ENCODE measurements at places on chromosomes 16 and 17.

GRCh38 chr16:88881007-88881615, 14.7 kb upstream of the PABPN1L start:
- H3K27me3 ChIP-seq = no peaks in the 10 kb centered on the region
- H3K27ac ChIP-seq = no peak overlapping the region
- H3K4me1 ChIP-seq = peaks cover 2% of the 10 kb centered on the region
- H3K36me3 ChIP-seq = peaks cover 1% of the 10 kb centered on the region

- H3K4me1 ChIP-seq = peaks cover 38% of the 10 kb centered on the region
- peak within 1 kb of the TSS; percentile 95 for H3K4me3 ChIP-seq
These were observed at the start of gene SMARCD2 for GRCh38 chr17:63842540-63843386. Gene SMARCD2 (minus strand): TSS chr17:63842685. CDS start chr17:63842674, 11 bp downstream.

- peaks cover 22% of the 10 kb centered on the region for H3K36me3 ChIP-seq
- no peaks in the 10 kb centered on the region for H3K27me3 ChIP-seq
- H3K27ac ChIP-seq = no peak overlapping the region
- DNase-seq = no peak
- peaks cover 46% of the 10 kb centered on the region for H3K4me1 ChIP-seq
- H3K4me3 ChIP-seq = no peak overlapping the region
These were observed 30.8 kb downstream of the MPRIP start for GRCh38 chr17:17073030-17073564.

- no peak overlapping the region for H3K4me3 ChIP-seq
- peaks cover 36% of the 10 kb centered on the region for H3K36me3 ChIP-seq
- DNase-seq = no peak
- peaks cover 31% of the 10 kb centered on the region for H3K4me1 ChIP-seq
These were observed 41.7 kb downstream of the PGS1 start for GRCh38 chr17:78419970-78420815.

- H3K4me3 ChIP-seq = no peak overlapping the region
- H3K27ac ChIP-seq = no peak overlapping the region
- H3K4me1 ChIP-seq = no peaks in the 10 kb centered on the region
- no peaks in the 10 kb centered on the region for H3K27me3 ChIP-seq
- H3K36me3 ChIP-seq = no peaks in the 10 kb centered on the region
- peak; percentile 61 for DNase-seq
These were observed 6.6 kb downstream of the WFIKKN2 start for GRCh38 chr17:50841949-50842354.

DNA sequence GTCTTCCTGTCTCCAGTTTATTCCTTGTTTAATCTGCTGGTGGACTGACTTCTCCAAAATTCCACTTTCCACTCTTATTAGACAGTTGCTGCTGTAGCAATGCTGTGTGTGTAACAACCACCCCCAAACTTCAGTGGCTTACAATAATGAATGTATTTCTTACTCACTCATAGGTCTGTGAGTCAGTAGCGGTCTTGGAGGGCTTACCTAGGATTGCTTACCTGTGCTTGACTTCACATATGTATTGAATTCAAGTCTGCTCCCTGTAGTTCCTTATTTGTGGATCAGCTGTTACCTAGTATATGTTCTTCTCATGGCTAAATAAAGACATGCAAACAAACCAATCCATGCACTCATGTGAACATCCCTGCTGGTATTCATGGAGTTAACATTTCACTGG, 224.6 kb downstream of the MAP2K6 start:
- no peaks in the 10 kb centered on the region for H3K36me3 ChIP-seq
- H3K4me1 ChIP-seq = no peaks in the 10 kb centered on the region
- H3K4me3 ChIP-seq = no peak overlapping the region
- H3K27ac ChIP-seq = no peak overlapping the region
- no peaks in the 10 kb centered on the region for H3K27me3 ChIP-seq

DNA sequence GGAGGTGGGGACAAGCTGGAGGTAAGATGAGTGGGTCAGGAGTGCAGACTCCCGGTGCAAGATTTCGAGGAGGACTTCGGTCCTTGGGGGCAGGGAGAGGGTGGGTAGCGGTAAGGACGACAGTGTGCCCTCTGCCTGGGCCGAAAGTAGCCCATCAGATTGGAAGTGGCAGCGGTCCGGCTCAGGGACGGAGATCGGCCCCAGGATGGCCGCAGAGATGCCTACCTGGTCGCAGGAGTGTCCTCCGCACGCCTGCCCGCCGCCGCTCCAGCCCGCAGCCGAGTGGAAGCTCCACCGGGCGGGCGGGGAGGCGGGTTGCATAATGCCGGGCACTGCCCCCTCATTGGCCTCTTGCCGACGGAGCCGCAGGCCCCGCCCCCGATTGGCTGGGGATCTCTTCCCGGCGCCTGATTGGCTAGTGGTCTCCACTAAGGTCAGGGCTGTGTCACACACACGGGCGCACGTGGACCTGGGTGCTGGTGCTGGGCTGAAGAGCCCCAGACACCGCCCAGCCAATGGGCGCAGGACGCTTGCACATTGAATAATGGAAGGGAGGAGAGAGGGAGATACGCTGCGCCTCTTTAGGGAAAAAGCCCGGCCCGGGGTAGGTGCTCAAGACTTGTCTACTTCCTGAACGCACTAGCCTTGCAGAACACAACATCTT, at the start of gene PER1:
PER1 (minus strand) TSS at position 293 of the 664 bp plus-strand sequence. CDS start 1,698 bp downstream, outside the sequence.
- no peak within 1 kb of the TSS for H3K4me3 ChIP-seq
- peaks cover 52% of the 10 kb centered on the region for H3K4me1 ChIP-seq
- peaks cover 19% of the 10 kb centered on the region for H3K36me3 ChIP-seq
- peak; percentile 95 for DNase-seq

DNA sequence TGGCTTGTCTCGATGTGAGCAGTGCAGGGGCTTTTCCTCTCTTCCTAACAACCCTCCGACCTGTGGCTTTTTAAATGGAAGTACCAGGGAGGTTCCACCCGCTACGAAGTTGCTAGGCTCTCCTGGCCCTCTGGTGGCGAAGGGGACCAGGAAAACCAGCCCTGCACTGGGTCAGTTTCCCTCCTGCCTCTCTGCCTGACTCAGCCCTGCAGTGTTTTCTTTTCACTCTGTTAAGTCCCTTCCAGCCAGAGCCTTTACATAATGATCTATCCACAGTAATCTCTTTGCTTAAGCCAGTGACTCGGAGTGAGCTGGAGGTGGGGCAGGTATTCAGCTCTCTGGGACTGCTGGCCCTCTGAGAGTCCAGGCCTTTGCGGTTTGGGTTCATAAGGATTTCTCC, 331.3 kb upstream of the EEF2KMT start:
- no peak overlapping the region for H3K27ac ChIP-seq
- DNase-seq = no peak
- H3K4me1 ChIP-seq = no peaks in the 10 kb centered on the region
- no peak overlapping the region for H3K4me3 ChIP-seq
- H3K36me3 ChIP-seq = no peaks in the 10 kb centered on the region

DNA sequence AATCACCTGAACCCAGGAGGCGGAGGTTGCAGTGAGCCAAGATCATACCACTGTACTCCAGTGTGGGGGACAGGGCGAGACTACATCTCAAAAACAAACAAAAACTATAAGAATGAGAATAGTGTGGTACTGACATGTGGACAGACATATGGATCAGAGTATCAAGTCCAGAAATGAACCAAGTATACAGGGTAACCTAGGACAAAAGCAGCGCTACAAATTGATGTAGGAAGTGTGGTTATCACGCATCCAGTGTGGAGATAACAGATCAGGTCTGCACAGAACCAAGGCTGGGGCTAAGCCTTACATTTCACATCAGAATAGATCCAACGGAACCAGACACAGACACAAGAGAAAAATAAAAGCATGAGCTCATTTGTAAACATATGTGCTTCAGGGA, 23.0 kb upstream of the C16orf95 start:
- H3K4me1 ChIP-seq = peaks cover 31% of the 10 kb centered on the region
- H3K27ac ChIP-seq = no peak overlapping the region
- H3K27me3 ChIP-seq = no peaks in the 10 kb centered on the region
- H3K36me3 ChIP-seq = peaks cover 41% of the 10 kb centered on the region

- no peaks in the 10 kb centered on the region for H3K36me3 ChIP-seq
- no peak overlapping the region for H3K27ac ChIP-seq
- peaks cover 2% of the 10 kb centered on the region for H3K27me3 ChIP-seq
- peaks cover under 1% of the 10 kb centered on the region for H3K4me1 ChIP-seq
- no peak for DNase-seq
These were observed 249.8 kb upstream of the MAF start for GRCh38 chr16:79850348-79850747.
